ENCODE measurements at places on chromosomes 3 and 15.

- DNase-seq: no peak
Measured at GRCh38 chr3:130088061-130088460, 6.4 kb downstream of the ALG1L2 start.

GRCh38 chr3:193830791-193831191 lies 237.8 kb downstream of the OPA1 start:
- DNase-seq: no peak

GRCh38 chr3:65979162-65979561 lies 59.6 kb downstream of the MAGI1 start:
- no peak for DNase-seq

GRCh38 chr3:71684046-71684756 lies 41.0 kb downstream of the EIF4E3 start:
- no peak for DNase-seq

- DNase-seq: no peak
Measured at GRCh38 chr3:11691767-11692531, 48.2 kb upstream of the VGLL4 start.

DNA sequence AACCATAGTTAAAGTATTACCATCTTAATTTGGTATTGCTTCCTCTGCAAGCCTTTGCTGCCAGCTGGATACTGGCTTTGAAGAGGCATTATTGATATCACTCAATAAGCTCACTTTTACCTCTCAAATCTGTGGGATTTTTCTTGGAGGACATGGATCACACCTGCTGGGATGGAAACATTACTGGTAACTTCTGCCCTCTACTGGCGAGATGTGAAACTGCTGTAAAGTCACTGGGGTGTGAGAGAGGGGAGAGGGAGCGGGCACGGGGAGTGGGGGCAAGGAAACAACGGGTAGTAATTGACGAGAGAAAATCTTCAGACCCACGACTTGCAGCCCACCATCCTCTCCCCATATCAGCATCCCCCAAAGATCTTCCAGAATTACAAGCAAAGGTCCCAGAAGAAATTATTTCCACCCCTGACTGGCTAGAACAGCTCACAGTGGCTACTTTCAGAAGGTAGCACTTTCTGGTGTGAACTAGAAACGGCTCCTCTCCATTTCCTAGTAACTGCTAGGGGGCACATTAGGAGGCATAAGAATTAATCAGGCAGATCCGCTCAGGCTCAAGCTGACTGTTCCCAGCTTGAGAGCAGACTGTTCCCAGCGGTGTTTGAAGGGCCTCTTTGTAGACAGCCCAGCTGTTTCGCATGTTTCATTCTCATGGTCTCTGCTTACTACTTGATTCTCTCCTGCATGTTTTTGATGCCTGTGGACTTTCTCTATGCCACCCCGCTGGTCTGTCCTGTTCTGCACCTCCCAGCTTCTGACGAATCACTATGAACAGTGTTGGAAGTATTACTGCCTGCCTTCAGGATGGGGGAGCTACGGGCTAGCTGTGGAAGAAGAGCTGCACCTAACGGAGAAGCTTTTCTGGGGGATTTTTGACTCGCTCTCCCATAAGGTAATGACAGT lies 230.4 kb upstream of the CHRM5 start:
- peak; percentile 7 for DNase-seq

DNA sequence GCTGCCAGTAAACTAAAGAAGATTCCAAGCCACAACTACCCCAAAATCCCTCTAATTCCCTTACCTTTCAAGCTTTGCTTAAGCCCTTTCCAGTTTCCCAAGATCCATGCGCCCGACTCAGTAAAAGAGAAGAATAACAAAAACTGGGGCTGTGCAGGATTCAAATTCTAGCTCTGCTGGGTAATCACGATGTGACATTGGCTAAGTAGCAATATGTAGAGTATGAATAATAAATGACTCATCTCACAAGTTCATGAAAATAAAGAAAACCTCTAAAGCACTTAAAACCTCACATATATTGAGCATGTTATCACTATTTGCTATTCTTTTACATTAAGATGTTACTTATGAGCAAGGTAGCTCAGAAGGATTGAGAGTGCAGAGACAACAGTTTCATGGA lies 522.2 kb upstream of the ZNF717 start:
- no peak for DNase-seq

GRCh38 chr15:81710328-81710727 lies 335.5 kb downstream of the MEX3B start:
- DNase-seq: no peak

GRCh38 chr3:171688002-171688401 lies 122.3 kb downstream of the PLD1 start:
- DNase-seq: no peak

Measured in activated T-cell treated with anti-CD3 and anti-CD28 coated beads for 4 hours (primary cell).